ENCODE measurements at places on chromosomes 16 and 17. TPM values are rescaled to one million over a fixed set of nuclear protein-coding genes. Genes with fewer than 3 reads are reported as not detected.

- DNase-seq, result peak; percentile 31
Observed at GRCh38 chr16:73125850-73126524, 78.1 kb upstream of the ZFHX3 start.

Gene CCL5
- 0.16 TPM for polyA plus RNA-seq

Gene RNF222
- polyA plus RNA-seq, result not detected

Gene MFAP4
- 62.1 TPM for polyA plus RNA-seq

DNA sequence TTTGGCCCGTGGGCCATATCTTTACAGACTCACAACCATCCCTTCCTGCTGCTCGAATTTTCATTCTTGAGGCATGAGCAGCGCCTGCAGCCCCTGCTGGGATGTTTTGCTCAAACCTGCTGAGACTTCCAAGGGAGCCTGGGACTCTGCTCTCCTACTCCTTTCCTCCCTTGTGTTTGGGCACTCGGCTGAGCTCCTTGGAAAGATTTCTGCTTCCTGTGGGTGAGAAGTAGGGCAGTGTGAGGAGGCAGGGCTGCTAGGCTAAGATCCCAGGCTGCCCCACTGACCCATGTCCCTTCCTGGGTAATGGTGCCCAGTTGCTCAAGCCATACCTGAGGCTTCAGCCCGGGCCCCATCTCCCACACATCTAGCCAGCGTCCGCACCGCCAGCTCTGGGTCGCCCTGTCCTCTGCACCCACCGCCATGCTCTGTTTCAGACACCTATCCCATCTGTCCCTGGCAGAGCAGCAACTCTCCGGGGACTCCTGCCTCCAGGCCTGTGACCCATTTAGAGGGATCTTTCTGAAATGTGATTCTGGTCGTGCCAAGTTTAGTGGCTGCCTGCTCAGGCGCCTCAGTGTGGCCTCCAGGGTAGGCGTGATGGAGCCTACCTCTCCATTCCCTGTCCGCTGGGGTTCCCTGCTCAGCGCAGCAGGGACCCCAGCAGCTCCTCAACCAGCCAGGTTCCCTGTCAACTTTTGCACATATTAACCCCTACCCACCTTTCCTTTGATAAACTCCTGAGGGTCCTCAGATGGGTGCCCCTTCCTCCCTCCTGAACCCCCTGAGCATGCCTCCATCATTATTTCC lies 190.1 kb downstream of the CCDC182 start:
- DNase-seq, result no peak

GRCh38 chr17:48499248-48499647 lies 31.6 kb downstream of the HOXB1 start:
- no peak for DNase-seq

DNA sequence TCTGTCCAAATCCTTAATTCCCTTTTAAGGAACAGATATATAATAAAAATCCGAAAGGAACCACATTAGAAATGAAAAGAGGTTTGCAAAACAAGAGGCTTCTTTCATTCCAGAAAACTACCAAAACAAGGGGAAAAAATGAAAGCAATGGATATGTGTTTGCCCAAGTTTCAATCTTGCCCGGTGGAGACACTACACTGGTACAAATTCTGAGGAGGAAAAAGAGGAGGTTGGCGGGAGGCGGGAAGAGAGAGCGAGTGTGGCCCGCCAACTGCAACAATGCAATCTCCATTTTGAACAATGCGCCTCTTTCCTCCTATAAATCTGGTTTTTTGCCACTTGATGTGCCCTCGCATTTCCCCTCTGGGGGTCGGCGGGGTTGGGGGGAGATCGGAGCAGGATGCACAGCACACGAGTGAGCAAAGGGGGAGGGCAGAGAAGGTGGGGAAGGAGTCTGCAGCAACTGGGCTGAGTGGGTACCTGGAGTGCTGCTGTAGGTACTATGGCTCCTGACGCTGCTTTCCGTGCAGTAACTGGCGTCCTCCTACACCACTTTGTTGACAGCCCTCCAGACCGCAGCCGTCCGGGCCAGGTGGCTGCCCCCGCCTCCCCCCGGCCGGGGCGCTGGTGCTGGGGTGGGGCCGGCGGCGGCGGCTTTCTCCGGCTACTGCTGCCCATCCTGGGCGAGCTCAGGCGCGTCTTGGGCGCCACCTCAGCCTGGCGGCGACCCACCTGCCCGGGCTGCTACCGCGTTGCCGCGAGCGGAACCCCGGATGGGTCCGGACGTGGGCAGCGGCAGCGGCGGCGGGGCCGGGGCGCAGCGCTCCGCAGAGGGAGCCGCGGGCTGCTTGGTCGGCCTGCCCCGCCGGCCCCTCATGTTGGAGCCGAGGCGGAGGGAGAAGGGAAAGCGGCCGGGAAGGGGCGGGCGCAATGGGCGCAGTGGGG lies 93.8 kb upstream of the PLEKHM1 start:
- no peak for DNase-seq

Gene CLEC19A
- not detected for polyA plus RNA-seq

DNA sequence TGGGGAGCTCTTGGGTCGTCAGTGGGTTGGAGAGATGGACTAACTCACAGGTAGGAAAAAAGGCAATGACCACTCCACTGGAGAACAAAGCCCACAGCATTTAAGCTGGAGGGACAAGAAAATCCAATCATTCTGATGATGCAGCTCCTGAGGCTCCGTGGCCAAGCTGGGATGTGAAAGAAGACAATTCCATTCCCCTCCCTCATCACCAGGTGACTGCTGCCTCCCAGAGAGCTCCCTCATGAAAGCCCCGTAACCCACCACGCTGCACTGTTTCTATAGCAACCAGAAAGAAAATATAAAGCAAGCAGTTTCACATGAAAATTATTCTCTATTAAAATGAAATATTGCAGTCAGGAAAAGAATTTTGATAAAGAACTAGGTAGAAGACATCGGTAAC lies 15.2 kb downstream of the ANKRD11 start:
- no peak for DNase-seq

Gene TAT
- polyA plus RNA-seq, result not detected

Gene SPNS2
- polyA plus RNA-seq, result not detected

GRCh38 chr17:22265807-22266206 lies 573.5 kb downstream of the KCNJ18 start:
- DNase-seq, result no peak

DNA sequence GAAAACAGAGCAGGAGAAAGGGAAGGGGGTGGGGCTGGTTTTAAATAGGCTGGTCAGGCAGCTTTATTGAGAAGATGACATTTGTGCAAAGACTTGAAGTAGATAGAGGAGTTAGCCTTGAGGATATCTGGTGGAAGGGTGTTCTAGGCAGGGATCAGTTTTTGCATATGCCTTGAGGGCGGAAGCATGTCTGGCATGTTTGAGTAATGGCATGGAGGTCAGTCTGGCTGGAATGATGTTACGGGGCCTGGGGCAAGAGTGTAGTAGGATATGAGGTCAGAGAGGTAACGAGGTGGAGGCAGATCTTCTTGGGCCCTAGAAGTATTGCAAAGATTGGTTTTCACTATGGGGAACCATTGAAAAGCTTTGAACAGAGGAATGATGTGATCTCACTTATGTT lies 4.8 kb downstream of the RABEP1 start:
- DNase-seq, result no peak

Gene CNTD1
- polyA plus RNA-seq, result 0.45 TPM

Gene SMYD4
- 4.5 TPM for polyA plus RNA-seq

Gene TBC1D3H
- not detected for polyA plus RNA-seq

DNA sequence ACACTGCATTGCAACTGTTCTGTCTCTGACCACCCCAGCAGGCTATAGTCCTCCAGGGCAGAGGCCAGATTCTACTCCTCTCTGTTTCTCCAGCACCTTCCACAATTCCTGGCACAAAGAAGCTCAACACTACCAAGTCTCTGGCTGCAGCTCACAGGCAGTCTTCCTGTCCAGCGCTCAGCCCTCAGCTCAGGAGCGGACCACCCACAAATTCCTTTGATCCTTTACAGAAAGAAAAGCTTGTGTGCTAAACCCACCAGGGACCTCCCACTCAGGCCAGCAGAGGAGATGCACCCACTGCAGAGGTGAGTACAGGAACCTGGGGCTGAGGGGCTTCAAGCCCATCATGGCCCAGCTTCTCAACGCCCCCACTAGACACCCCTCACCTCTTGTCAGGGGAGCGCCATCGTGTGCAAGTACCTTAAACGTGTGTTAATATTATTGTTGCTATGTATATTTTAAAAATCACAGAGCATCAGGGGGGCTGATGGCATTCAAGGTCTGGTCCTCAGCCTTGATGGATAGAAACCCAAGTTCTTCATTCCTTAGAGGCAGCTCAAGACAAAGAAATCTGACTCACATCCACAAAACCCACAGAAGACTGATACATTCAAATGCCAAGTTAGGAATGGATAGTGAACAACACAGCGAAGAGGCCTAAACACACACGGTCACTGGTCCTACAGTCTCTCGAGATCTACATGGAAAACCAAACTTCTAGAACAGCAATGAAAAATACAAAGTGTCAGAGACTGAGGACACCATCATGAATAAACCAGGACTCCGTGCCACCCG lies 8.4 kb downstream of the HSDL1 start:
- no peak for DNase-seq

Gene TSNAXIP1
- polyA plus RNA-seq, result 0.96 TPM

Gene MYLK3
- 0.10 TPM for polyA plus RNA-seq

Gene ODAD4
- 0.92 TPM for polyA plus RNA-seq

DNA sequence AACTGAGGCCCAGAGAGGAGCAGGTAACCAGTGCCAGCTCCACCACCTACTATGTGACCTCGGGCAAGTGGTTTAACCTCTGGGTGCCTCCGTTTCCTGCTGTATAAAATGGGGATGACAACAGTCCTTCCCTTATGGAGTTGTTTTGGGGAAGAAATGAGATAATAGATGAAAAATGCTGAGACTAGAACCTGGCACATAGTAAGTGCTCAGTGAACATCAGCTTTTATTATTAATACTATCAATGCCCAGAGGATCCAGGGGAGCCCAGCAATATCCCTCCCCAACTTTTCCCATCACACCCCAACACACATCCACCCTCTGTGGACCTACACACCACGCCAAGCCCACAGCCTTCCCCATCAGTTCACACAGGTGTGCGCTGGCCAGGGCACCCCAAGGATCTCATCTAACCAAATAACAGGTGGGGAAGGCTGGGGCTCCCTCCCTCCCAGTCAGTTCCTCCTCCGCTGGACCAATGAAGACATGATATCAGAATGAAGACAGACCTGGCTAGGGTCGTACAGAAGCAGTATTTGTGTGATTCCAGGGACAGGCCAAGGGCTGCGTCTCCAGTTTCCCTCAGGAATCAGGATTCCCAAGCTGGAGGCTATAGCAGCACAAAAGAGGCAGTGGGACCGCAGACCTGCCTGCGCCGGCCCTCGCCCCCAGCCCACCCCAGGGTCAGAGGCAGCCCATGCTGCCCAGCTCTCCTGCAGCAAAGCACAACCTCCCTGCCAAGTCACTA lies 1.8 kb downstream of the ATP2A3 start:
- DNase-seq, result no peak

- DNase-seq, result no peak
Observed at GRCh38 chr17:73199751-73200317, 7.0 kb downstream of the COG1 start.

DNA sequence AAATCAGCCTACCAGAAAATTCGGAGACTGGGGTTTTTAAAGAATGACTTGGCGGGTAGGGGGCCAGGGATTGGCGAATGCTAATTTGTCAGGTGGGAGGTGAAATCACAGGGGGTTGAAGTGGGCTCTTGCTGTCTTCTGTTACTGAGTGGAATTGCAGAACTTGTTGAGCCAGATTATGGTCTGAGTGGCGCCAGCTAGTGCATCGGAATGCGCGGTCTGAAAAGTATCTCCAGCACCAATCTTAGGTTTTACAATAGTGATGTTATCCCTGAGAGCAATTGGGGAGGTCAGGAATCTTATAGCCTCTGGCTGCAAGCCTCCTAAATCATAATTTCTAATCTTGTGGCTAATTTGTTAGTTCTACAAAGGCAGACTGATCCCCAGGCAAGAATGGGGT lies 762 bp upstream of the RBL2 start:
- DNase-seq, result no peak

DNA sequence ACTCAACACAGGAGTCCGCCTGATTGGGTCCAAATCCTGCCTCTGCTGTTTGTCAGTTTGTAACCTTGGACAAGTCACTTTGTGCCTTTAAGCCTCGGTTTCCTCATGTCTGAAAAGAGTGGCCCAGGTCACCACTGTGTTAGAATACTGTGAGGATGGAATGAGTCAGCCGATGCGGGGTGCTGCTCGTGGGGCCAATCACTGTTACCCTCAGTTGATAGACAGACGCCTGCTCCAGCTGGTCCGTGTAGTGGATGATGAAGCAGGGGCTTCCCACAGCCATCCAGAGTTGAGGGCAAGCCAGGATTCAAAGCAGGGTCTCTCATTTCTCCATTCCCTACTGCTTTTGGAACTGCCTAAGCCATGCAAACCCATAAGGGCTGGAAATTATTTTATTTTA lies 5.8 kb downstream of the FBXL19 start:
- DNase-seq, result no peak

- peak; percentile 65 for DNase-seq
Observed at GRCh38 chr16:73172241-73172972, 124.5 kb upstream of the ZFHX3 start.

GRCh38 chr16:8346294-8346693 lies 244.0 kb downstream of the TMEM114 start:
- DNase-seq, result no peak

DNA sequence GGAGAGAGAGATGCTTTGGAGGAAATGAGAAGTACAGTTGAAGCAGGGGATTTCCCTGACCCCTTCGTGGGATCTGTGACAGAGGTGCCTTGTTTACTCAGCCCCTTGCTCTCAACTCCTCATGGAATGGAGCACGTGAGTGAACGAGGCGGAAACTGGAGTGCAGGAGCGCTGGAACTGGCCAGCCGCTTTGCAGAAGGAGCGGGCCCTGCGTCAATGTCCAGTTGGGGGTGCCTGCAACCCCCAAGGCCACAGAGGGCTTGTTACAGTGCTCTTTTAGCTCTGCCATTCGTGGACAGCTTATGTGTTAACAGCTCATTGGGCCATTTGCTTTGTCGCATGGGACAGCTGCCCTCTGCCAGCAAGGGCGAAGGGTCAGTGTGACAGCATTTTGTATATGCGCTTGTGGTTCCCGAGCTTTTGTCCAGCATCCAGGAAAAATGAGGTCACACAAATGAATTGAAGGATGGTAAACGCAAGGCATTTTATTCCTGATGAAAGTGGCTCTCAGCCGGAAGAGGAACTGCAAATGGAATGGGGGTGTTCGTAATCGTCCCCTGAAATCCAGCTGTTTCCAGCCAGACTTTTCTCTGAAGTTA lies 1395.1 kb downstream of the CDH8 start:
- no peak for DNase-seq

Gene ABCC12
- polyA plus RNA-seq, result not detected

DNA sequence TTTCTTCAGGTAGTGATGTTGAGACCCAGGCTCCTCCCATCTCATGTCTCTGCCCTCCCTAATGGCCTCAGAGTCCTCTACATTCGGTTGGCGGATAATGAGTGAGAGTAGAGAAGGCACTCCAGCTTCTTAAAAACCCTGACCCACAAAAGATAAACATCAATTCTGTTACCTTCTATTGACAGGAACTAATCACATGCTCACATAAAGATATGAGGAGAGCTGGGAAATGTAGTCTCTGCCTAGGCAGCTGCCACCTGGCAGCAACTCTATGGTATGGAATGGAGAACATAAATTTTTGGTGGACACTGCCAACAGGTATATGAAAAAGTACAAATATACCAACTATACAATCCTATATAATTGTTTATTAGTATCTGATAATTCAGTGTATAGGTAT lies 110.7 kb upstream of the HLF start:
- no peak for DNase-seq

Gene TSEN54
- 12.8 TPM for polyA plus RNA-seq

Data from BJ (cell line).